MCF 10A (cell line): ENCODE measurements at places on chromosomes 4 and X. TPM values are rescaled to one million over a fixed set of nuclear protein-coding genes. Genes with fewer than 3 reads are reported as not detected.

- DNase-seq, result peak; percentile 55
These were observed 88.3 kb downstream of the NHSL2 start for GRCh38 chrX:71998836-71999509.

- no peak for DNase-seq
These were observed 315.1 kb upstream of the ADGRL3 start for GRCh38 chr4:60885011-60885410.

DNA sequence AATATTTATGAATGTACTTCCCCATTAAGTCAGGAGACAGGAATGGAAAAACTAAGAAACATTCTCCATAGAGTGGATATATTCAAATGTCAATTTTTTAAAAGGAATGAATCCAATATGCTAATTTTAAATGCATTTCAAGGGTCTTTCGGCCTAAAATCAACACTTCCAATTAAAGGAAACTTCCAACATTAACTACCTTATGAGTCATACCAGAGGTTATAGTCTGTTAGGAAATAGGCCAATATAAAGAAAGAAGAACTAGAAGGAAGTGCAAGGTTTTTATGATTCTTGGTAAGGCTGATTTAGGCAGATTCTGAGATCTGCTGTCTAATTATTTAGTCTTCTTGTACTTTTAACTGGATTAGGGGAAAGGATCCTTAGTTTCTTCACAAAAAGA lies 260.1 kb upstream of the EDNRA start:
- peak; percentile 6 for DNase-seq

GRCh38 chrX:115318139-115318538 lies 28.6 kb downstream of the LUZP4 start:
- no peak for DNase-seq

GRCh38 chrX:10576186-10576585 lies 44.2 kb downstream of the MID1 start:
- no peak for DNase-seq

SLC4A4 gene
- total RNA-seq, result not detected in 2 replicates

DNA sequence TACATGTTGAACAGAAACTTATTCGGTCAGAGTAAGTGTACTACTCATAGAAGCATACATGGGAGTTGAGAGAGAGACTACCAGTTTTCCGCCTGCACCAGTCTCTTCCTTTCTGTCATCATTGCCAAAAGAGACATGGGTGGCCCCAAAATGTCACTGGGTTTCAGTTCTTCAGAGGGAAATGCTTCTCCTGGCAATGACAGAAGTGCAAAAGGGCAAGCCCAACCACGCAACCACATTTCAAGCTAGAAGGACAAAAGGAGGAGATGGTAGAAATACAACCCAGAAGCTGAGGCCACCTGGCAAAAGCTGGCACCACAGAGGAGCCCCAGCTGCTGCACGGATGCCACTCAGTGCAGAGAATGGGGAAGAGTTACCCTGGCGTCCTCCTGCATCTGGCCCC lies 320.1 kb downstream of the BCOR start:
- no peak for DNase-seq

DNA sequence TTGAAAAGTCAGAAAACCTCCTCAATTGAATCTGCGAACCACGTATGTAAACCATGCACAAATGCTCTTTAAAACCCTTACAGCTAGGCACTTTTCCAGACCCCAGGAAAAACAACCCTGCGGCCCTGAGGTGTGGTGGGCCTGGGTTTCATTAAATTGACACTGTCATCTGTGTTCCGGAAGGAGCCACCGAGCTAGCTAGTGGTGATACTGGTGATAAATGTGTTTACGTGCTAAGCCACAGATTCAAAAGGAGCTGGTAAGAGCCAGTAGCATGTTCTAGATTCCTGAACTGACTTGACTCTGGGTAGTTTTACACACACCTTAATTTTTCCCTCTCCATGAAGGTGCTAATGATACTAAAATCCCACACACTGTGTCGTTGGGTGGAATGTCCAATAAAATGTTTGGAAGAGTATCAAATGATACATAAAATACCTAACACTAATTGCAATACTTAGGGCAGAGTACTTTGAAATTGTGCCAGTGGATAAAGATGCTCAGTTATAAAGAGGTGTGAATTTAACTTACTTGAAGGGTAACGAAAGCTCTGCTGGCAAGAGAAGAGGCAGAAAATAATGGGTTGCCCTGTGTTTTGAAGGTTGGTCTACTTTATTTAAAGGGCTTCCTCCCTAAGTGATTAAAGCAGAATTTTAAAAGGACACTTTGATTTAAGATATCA lies 8.5 kb downstream of the SMS start:
- no peak for DNase-seq

- no peak for DNase-seq
These were observed 93.0 kb upstream of the STS start for GRCh38 chrX:7054219-7055216.

GRCh38 chr4:187632260-187632995 lies 363.1 kb upstream of the ZFP42 start:
- no peak for DNase-seq

TASL gene
- total RNA-seq, result not detected in 2 replicates

DNA sequence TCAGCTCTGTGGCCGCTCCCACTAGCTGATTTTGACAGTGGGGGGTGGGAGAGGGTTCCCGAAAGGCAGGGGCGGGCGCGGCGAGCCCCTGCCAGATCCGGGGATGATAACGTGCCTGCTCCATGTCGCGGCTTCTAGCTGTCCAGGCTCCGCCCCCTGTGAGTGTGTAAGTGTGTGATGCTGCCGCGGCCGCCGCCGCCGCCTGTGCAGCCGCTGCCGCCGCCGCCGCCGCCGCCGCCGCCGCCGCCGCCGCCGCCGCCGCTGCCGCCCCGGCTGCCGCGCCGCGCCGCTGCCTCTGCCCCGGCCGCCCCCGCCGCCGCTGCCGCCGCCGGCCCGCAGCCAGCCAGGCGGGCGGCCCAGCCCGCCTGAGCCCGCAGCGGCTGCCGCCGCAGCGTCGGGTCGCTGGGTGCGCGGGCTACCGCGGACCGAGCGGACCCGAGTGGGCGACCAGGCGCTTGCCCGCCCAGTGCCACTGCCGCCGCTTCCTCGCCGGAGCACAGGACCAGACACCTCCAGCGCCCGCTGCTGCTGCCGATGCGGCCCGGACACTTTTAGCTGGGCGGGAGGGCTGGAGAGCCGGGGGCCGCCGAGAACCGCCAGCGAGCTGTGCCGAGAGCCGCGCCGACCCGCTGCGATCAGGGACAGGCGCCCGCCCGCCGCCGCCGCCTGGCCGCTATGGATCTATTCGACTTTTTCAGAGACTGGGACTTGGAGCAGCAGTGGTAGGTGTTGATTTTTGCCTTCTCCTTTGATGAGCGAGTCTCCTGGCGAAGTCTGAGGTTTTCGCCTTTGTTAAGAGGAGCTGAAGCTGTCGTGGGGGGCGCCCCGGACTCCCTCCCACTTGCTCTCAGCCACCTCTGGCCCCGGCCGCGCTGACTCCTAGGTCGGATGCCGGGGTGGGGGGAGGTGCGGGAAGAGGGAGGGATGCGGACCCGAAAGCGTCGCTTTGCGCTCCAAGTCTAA lies at the start of gene AFF2:
TSS of gene AFF2 (plus strand) at position 195 of the 963 bp plus-strand sequence. CDS start at position 676, 481 bp downstream.
- DNase-seq, result peak; percentile 2

GRCh38 chrX:10414862-10415261 lies 205.5 kb downstream of the MID1 start:
- no peak for DNase-seq

- no peak for DNase-seq
These were observed 117.5 kb downstream of the PCDH18 start for GRCh38 chr4:137414802-137415201.

DNA sequence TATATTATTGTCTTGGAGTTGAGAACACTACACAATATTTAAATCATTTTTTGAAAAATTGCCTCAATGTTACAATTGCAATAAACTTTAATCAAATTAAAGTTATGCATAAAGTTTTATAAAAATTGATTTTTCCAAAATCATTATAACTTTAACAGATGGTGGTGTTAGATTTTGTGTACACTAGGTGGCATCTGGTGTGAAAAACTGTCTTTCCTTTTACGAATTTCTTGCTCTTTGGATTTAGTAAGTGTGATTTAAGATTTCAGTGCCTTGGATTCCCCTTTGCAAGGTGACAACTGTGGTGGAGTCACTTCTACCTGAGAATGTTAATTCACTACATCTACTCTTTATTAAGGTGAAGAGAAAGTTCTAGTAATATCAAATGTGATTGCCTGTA lies 91.6 kb downstream of the AREG start:
- peak; percentile 41 for DNase-seq

PLP1 gene
- total RNA-seq, result not detected in 2 replicates

ERAS gene
- 0.25 TPM in 1 of 2 replicates, not detected in the other for total RNA-seq

OPN1LW gene
- total RNA-seq, result not detected in 2 replicates

- DNase-seq, result no peak
These were observed 8.9 kb downstream of the MTHFD2L start for GRCh38 chr4:74166818-74167217.

GRCh38 chr4:96108146-96108545 lies 268.3 kb downstream of the PDHA2 start:
- no peak for DNase-seq

CLGN gene
- 10.7 and 37.6 TPM in 2 replicates for total RNA-seq

DNA sequence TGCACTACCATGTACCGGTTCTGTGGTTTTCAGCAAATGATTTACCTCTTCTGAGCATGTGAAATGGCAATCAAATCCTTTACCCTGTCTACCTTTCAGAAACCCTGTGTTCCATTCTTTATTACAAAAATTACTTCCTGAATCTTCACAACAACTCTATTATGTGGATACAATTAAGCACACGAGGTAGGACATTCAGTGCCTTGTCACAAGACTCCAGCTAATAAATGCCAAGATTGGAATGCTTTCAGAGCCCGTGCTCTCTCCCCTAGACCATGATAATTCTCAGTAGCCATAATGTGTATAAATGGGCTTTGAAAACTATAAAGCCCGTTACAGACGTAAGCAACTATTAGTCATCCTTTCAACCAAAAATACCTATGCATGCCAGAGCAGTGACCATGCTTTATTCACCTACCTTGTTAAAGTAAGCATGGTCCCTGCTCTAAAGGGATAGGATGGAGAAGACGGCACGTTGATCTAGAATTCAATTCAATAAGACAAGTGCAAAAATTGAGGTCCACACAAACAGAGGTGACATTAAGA lies 2.4 kb downstream of the RXFP1 start:
- peak; percentile 31 for DNase-seq

SH2D1A gene
- not detected in 2 replicates for total RNA-seq

TLR10 gene
- not detected in 2 replicates for total RNA-seq

DNA sequence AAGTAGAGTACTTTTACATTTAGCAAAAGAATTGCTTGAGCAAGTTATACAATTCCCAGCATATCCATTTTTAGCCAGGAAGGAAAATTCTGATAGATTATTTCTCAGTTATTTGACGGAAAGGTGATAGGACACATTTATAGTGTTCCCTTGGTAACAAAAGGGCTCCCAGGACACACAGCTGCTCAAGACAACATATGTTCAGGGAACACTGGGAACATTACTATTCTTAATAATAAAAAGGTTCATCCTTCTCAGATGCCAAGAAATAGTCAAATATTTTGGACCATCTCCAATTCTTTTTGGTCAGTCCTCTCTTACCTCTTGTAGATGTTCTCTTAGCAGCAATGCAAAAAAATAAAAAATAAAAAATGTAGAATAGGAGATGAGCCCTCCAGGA lies 66.8 kb upstream of the SMAD1 start:
- DNase-seq, result no peak

DNA sequence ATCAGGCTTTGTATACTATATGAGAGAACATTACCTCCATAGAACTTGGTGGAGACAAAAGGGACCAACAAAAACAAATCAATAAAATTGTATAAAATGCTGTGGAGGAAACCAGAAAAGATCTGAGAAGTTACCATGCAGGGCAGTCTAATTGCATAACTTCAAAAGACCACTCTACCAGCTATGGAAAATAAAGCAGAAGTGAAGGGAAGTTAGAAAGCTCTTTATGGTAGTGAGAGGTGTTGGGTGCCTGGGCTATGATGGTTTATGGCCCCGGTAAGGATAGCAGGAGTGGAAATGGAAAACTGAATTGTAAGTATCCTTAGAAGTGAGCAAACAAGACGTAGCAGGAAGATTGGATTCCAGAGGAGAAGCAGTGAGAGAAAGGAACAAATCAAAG lies 3.1 kb downstream of the TMEM184C start:
- no peak for DNase-seq

- DNase-seq, result peak; percentile 38
These were observed 84.2 kb downstream of the CNOT6L start for GRCh38 chr4:77734928-77735327.

ADH1A gene
- 0.21 TPM in 1 of 2 replicates, not detected in the other for total RNA-seq

GRCh38 chr4:100081491-100081890 lies 108.8 kb downstream of the DDIT4L start:
- DNase-seq, result peak; percentile 80
